NCI-H526 (cell line): ENCODE measurements at places on chromosomes 16 and 17.

DNA sequence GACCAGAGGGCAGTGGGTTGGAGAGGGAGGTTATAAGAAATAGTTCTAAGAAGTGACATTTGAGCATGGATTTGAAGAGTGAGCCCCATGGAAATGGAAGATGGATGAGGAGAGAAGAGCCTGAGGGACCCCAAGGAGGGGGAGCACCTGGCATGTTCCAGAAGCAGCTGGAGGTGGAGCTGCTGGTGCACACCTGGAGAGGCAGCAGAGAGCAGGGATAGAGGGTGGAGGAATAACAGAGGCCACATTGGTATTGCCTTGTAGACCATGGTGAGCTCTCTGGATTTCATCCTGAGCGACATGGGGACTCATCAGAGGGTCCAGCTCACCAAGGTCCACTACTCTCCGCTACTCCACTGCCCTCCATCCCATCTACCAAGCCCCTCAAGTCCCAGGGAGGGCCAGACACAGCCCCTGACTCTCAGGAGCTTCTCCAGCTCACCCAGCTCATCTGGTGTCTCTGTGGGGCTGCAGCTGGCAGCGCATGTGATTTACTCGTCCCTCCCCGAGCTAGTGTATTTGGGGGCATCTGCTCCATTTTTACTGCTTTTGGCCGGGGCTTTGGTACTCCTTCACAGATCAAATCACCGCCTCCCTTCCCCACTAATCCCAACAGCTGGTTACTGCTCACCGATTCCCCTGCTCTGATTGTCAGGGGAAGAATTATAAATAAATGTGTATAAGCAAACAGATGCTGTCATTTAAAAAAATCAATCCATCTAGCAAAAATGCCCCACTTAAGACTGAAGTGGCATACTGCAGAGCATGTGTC, 22.1 kb upstream of the KDM8 start:
- peak; percentile 19 for DNase-seq

DNA sequence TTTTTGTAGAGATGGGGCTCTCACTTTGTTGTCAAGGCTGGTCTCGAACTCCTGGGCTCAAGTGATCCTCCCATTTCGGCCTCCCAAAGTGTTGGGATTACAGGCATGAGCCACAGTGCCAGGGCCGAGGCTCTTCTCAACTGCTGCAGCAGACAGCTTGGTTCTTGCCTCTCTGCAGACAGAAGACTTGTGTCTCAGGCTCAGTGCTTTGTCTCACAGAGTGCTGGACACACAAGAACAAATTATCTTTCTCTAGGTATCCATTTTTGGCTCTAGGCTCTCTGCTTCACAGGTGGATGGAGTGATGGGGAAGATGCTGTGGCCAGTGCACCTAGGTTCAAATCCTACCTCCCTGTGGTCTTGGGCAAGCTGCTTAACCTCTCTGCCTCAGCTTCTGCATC, 80.8 kb upstream of the RNU2-1 start:
- DNase-seq, result no peak

GRCh38 chr17:7285679-7286078, 4.2 kb downstream of the SLC2A4 start:
- DNase-seq, result no peak

GRCh38 chr17:76122431-76123190, 18.4 kb downstream of the FOXJ1 start:
- no peak for DNase-seq

GRCh38 chr16:56289416-56289815, 98.1 kb downstream of the GNAO1 start:
- DNase-seq, result no peak

- DNase-seq, result peak; percentile 33
Observed at GRCh38 chr16:66977341-66978113, 10.9 kb upstream of the CES4A start.

GRCh38 chr17:34993031-34993430, 12.7 kb downstream of the LIG3 start:
- no peak for DNase-seq

GRCh38 chr17:61444075-61444474, 8.1 kb upstream of the TBX4 start:
- DNase-seq, result no peak

GRCh38 chr16:75039941-75040340, 41.1 kb downstream of the ZNRF1 start:
- DNase-seq, result no peak

DNA sequence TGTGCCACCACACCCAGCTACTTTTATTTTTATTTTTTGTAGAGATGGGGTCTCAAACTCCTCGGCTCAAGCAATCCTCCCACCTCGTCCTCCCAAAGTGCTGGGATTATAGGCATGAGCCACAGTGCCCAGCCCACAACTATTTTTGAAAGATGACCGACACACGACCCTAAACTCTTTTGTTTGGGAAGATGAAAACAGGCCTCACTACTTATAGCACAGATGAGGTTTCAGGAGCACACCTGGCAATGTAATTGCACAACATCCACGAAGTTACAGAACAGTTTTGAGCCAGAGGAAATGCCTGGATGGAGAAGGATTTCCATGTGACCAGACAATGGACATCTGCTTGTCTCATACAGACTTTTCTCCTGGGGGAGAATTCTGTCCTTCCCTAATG, 43.4 kb upstream of the PRSS54 start:
- DNase-seq, result no peak

- no peak for DNase-seq
Observed at GRCh38 chr16:25134166-25134700, 22.7 kb downstream of the LCMT1 start.

DNA sequence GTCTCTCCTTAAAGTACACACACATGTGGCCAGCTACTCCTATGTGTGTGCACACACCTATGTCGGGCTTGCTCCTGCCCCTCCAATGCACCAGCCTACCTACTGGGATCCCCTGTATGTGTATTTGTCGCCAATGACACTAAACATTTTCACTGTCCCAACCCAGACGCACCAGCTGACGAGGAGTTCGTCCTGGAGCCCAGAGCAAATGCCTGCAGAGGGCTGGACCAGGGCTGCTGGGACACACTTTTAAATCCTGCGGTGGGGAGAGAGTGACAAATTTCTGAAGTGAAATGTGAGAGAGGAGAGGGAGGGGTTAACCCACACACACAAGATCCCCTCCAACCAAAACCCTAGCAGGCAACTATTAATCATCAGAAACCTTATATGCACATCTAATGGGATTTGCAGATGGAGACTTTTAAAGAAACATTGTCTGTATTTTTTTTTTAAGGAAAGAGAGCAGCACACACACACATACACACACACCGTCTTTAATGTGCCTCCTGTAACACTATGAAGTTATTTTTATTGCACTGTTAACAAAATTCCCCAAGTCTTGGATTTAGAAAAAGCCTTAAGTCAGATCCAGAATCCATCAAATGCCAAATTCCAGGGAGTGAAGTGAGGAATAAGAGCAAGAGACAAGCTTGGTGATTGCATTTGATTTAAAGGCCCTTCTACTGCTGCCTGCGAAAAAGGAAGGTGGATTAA, at the start of gene MEOX1:
Gene MEOX1 (minus strand): TSS at position 224 of the 714 bp plus-strand sequence. CDS start 388 bp downstream, outside the sequence.
- DNase-seq, result no peak

DNA sequence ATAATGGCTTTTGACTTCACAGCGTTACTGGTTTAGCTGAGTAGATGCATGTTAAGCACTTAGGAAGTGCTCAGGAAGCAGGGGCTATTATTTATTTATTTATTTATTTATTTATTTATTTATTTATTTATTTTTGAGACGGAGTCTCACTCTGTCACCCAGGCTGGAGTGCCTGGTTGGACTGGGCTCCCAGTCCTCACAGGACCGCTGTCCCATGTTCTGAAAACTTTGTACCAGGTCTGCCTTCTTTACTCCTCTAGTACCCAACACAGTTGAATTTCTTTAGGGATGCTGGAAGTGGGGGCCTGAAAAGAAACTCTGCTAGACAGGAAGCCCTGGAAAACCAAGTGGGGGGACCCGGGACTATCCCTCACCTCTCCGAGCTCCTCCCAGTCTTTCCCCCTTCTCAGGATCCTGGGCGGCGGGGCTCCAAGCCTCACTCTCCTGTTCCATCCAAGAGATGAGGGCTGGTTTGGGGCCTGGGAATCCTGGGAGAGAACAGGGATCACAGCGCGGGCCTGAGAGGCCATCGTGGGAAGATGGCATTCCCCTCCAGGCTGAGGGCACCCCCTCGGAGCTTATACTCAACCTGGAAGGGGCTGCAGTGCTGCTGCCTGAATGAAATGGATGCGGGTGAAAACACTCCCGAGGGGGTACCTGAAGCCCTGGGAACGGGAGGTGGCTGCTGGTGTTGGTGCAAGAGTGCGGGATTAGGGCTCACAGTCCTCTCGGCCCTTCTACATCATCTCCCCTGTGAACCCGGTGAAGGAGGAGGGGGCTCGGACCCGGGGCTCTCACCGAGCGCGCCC, 674 bp downstream of the ZNF688 start:
- peak; percentile 67 for DNase-seq

DNA sequence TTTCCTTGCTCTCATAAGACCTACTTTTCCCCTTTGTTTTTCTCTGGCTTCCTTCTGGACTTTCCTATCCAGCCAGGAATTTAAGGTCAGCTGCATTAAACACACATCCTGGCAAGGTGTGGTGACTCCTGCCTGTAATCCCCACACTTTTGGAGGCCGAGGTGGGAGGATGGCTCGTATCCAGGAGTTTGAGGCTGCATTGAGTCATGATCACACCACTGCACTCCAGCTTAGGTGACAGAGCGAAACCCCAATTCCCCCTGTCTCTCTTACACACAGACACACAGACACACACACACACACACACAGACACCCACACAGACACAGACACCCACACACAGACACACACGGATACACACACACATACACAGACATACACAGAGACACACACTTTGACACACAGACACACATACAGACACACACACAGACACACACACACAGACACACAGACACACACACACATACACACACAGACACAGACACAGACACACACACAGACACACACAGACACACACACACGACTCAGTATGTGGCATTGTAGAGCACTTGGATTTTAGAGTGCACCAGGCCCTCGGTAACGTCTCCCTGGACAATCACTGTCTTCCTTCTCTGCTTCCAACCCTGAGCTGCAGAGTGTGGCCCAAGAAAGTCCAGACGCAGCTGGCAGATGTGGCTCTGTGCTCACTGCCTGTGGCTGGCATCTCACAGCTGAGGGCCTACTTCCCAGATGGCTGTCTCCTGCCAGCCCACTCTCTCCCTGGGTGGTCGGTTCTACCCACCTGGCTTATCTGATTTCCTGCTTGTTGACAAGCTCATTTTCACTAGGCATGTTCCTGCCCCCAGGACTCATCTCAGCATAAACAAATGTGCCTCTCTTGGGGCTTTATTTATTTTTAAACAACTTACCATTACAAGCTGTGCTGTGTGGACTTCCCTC, 39.0 kb downstream of the NLRP1 start:
- no peak for DNase-seq

DNA sequence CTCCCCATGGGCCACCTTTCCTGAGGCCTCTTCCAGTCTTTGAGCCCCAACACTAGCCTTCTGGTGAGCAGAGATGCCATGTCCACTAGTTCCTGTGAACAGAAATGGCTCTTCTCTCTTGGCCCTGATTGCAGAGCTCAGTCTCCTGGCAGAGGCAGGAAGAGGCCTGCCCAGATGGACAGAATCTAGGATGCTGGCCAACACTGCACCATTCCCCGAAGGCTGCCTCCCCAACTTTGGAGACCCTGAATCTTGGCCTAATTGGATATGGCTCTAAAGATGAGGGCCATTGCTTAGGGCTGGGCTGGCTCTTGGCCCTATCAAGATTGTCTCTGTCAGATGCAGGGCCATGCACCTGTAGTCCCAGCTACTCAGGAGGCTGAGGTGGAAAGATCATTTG, 18.0 kb upstream of the DYNLL2 start:
- no peak for DNase-seq

GRCh38 chr16:76910931-76911330, 280.1 kb upstream of the MON1B start:
- DNase-seq, result no peak

DNA sequence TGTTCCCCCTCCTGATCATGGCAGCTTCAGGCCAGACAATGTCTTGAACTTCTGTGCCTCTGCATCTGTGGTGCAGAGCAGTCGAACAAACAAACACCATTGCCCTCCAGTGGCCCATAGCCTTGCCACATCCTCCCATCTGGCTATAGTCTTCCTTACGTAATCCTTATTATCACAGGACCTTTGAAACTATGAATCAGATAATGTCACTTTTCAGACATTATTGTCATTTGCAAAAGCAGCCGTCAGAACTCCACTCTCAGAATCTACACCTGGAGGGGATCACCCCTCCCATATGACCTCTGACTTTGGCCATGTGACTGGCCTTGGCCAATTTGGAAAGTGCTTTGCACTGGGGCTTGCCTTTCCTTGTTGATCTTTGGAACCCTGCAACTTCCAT, 387.3 kb downstream of the MAF start:
- DNase-seq, result no peak
